ENCODE measurements at places on chromosomes 4 and X. TPM values are rescaled to one million over a fixed set of nuclear protein-coding genes. Genes with fewer than 3 reads are reported as not detected.

DNA sequence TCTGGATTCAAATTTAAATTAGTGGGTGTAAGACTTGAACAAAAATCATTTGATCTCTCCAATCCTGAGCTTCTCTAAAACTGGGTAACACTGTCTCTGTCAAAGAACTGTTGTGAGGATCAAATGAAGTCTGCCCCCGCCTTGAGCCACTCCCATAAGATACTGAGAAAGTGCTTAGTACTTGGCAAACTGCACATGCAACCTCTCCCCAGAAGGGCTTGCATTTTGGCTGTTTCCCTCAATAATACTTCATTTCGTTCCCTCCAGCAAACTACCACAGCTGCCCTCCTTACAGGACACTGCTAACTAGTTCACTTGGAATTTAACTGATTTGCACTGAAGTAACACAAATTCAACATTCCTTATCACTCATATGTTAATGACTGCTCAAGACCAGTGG, 79.8 kb downstream of the APBB2 start:
- DNase-seq = no peak

DNA sequence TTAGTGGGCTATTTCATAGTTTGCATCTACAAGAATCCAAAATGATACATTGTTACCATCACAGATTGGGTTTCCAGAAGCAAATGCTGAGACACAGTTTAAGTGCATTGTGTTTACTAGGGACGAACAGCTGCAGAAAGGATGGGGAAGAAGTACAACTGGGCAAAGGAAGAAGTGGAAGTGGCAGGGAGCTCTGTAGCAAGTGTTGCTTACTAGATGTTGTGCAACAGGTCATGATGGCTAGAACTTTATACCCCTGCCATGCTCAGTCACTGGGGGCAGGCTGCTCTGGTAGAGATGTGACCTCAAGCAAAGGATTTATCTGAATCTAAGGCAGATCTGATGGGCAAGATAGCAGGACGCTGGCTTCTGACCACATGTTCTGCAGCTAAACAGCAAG, 76.1 kb upstream of the EMCN start:
- no peak for DNase-seq

GRCh38 chr4:152304220-152304619, 231.7 kb downstream of the FBXW7 start:
- no peak for DNase-seq

GRCh38 chr4:104967034-104967401, 179.7 kb upstream of the TET2 start:
- DNase-seq = no peak

DNA sequence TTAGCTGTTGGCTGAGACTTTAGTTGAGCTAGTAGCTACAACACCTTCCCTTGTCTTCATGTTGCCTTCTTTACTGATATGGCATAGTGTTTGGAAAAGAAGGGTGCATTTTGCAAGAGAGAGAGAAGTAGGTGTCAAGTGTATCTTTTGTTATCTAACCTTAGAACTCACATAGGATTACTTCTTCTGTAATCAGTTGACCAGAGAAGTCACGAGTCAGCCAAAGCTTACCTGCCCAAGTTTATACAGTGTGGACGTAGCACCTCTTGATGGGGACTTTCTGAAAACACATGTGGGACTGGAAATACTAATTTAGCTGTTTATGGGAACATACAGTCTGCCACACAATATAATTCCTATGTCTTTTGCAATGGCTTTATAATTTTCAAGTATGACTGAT, 56.0 kb downstream of the UGT8 start:
- no peak for DNase-seq

GRCh38 chr4:143185253-143186107, 763 bp downstream of the USP38 start:
- no peak for DNase-seq

DNA sequence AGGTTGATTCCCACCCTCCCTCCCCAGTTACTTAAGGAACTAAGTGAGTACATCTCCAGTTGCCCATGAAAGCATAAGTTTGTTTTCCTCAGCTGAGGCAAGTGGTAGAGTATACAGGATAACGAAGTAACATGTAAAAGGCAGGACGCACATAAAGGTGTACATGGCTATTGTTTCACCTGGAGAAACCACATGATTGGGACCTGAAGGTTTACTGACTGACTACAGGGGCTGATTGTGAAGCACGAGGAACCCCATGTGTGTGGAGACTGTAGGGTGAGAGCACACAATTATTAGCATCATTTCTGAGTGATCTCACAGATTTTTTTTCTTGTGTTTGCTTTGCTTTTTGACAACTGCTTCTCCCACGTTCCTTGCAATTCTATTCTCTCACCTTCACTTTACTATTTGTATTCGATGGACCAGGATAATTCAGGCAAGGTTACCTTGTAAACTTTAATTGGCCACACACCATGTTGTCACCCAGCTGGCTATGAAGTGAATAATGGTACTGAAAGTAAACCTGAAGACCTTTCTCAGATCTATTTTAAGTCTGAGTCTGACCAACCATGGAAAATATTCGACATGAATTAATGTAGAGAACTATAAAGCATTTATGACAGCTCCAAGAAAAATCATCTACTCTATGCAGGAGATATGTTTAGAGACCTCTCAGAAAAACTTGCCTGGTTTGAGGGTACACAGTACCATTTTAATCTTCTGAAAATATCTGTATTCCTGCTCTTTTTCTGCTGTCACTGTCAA, 102.5 kb upstream of the MYOZ2 start:
- DNase-seq = no peak

DNA sequence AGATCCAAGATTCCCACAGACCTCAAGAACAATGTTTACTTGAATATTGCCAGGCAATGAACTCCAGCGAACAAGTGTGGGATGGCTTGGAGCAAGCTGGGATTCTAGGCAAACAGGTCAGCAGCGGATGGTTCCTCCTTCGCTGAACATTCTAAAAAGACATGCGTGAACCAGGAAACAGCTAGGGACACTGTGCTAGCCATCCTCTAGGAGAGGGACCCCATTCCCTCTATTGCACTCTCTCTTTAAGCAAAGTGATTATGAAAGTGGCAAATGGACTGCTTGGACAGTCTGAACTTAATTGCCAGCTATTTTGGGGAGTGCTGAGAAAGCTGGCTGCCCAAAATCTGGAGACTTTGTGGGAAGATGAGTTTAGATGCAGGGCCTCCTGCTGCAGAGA, 29.9 kb upstream of the TEC start:
- no peak for DNase-seq

DNA sequence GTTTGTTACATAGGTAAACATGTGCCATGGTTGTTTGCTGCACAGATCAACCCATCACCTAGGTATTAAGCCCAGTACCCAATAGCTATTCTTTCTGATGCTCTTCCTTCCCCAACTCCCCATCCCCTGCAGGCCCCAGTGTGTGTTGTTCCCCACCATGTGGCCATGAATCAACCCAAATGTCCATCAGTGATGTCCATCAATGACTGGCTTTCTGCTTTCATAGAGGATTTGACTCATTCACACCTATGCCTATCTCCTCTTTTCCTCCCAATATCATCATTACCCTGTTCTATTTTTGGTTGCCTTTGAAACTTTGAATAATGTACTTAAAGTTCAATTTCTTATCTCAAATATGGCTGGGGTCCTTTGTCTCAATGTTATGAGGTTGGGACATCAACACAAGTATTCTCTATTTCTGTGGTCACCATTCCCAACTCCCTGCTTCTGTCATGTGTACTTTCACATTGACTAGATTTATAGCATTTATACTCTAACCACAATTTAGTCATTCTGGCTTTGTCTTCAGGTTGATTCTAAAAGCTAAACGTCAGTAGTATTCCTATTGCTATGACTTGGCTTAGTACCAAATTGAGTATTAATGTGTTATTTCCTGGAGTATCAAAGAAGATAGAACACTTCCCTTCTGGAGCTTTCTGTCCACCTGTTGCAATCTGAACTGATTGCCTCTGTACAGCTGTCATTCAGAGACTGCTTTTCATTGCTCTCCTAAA, 107.2 kb downstream of the TAB3 start:
- DNase-seq = no peak

DNA sequence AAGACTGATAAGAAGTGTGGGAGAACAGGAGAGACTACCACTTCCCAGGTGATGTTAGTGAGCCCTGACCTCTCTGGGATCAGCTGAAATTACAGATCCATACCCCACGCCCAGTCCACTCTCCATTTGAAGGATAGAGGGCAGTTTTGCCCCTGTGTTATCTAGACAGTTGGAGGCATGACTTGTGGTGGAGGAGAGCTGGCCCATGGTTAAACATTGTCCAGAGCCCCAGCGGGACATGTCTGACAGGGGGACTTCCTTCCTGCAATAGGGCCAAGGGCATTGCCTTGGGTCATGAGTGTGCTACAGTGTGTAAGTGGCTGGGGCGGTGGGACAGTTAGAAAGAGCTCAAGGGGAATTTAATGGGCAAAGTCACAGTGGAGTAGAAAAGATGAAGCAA, 181.1 kb downstream of the MID1IP1 start:
- no peak for DNase-seq

- no peak for DNase-seq
These were observed 88.8 kb downstream of the FMR1NB start for GRCh38 chrX:148069759-148070503.

DNA sequence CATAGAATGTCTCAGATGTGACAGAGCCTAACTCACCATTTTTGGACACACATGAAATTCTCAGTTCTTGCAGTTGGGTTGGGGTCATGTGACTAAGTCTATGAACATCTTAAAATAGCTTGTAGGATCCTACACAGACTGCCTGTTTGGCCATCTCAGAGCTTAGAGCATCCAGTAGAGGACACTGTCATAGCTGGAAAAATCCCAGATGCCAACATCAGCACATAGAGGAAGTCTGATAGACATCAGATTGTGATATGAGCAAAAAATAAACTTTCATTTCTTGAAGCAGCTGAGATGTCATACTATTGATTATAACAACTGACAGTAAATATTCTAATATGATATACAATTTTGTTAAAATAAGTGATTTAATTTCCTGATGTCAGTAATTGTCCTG, 207.1 kb downstream of the TRAM1L1 start:
- no peak for DNase-seq

GRCh38 chrX:34275699-34276098, 143.6 kb upstream of the FAM47A start:
- no peak for DNase-seq

DNA sequence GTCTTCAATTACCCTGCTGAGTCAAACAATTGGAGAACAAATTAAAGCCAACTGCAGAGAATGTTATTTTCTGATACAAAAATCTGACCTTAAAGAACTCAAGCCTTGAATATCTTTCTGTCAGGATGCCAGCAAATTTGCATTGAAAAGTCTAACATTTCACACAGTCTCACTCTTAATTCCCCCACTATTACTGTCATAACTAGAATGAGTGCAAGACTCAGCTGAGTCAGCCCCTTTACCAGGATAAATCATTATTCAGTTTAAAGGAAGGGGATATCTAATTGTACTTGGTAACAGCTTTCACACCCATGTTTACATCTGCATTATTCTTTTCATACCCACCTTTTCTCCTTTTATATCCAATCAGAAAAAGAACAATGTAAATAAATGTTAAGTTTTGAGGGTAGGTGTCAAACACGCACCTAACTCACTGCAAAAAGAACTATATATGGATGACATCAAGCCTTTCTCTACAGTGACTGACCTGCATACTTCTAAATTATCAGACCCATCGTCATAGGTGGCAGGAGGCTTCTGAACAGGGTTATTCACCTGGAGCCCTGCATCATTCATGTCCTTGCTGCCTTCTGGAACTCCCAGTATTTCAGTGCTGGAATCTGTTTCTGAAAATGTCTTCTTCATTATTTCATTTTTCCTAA, 117.4 kb downstream of the TMA16 start:
- no peak for DNase-seq

DNA sequence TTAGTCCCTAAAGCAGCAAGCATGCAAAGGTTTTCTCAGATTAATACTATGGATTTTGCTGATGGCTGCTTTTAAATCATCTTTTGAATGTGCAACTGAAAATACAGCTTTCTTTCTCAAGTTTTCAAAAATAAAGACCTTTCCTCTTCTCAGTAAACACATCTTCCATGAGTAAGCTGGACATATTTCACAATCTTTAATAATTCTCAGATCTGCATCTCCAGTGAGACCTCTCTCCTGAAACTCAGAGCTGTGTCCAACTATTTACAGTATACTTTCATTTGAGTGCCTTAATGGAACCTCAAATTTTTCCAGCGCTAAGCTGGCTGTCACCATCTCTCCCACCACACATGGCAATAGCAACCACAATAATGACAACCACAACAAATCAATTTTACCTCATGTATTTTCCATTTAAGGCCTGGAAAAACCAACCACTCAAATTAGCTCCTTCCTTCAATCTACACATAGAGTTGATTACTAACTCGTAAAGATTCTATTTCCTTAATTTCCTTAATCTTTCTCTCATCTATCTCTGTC, 192.4 kb upstream of the RPL34 start:
- no peak for DNase-seq

DNA sequence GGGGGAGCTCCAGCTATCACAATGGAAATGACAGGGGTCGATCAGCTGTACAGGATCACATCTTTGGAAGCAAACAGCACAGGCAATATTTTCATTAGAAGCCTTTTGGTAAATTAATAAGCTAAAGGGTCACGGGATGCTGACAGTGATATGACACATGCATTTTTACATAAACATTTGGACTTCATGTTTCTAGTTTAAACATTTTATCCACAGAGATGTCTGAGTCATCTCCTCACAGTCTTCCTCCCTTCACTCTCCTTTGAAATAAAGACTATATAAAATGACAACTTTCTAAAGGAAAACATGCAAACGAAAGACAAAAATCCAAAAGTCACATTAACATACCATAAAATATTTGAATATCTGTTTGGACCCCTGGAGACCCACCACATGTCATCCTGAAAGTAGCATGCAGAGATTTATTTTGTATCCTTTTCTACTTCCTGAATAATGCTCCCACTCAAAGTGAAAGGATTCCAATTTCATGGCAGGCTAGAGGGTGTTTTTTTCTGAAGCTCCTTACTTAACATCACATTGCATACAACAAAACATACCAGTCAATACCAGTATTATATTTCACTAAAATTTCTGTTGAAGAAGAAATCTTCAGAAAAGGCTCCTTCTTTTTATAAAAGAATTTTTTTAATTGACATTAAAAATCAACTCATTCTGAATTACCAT, 200.1 kb upstream of the PPARGC1A start:
- DNase-seq = no peak

The FHDC1 gene
- total RNA-seq = 0.27 TPM

The UGT8 gene
- total RNA-seq = 0.14 TPM

The SATL1 gene
- not detected for total RNA-seq

The PGAM4 gene
- not detected for total RNA-seq

The EXOC1L gene
- not detected for total RNA-seq

The CYBB gene
- total RNA-seq = 39.9 TPM

The CFP gene
- 18.9 TPM for total RNA-seq

The TMPRSS11A gene
- not detected for total RNA-seq

The SLC38A5 gene
- total RNA-seq = 4.9 TPM

The DUX4 gene
- total RNA-seq = not detected

The SFRP2 gene
- 70.4 TPM for total RNA-seq

All from thoracic aorta (tissue), 2 donors.